Epithelial cell of proximal tubule (primary cell): ENCODE measurements at places on chromosomes 6 and 20. TPM values are rescaled to one million over a fixed set of nuclear protein-coding genes. Genes with fewer than 3 reads are reported as not detected.

- no peak for DNase-seq
Observed at GRCh38 chr6:44057931-44058616, 69.2 kb downstream of the MRPL14 start.

- DNase-seq: no peak
Observed at GRCh38 chr20:60361761-60362395, 403.7 kb downstream of the CDH26 start.

DNA sequence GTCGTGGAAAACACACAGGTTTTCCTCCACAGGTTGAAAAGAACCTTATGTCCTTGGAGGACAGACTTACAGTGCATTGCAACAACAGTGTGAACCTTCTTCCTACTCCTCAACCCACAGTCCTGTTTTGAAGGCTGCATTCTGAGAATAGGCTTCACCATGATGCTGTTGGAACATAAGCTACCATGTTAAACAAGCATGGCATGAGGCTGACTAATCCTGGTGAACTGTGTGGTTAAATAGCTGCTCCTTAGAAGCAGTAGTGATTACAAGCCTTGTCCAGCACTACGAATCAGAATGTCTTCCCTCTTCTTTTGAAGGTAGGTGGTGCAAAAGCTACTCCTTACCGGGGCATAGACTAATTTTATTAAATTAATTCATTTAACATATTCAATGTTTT lies 368.5 kb upstream of the EPHA7 start:
- DNase-seq: peak; percentile 61

DNA sequence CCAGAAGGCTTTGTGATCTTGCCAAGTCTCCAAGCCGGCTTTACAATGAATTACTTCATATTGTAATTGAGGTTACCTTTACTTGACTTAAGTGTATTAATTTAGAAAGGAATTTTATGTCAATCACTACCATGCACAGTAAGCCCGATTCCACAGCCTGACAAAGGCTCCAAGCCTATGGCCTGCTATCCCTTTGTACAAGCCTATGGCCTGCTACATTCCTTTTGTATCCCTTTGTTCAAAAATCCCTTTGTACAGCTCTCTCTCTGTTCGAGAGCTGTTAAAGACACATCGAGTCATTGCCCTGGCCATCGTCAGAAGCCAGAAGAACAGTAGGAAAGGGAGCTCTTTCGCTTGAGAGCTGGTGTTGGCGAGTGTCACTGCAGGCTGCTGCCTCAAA lies 2.7 kb upstream of the EDN3 start:
- DNase-seq: no peak

DNA sequence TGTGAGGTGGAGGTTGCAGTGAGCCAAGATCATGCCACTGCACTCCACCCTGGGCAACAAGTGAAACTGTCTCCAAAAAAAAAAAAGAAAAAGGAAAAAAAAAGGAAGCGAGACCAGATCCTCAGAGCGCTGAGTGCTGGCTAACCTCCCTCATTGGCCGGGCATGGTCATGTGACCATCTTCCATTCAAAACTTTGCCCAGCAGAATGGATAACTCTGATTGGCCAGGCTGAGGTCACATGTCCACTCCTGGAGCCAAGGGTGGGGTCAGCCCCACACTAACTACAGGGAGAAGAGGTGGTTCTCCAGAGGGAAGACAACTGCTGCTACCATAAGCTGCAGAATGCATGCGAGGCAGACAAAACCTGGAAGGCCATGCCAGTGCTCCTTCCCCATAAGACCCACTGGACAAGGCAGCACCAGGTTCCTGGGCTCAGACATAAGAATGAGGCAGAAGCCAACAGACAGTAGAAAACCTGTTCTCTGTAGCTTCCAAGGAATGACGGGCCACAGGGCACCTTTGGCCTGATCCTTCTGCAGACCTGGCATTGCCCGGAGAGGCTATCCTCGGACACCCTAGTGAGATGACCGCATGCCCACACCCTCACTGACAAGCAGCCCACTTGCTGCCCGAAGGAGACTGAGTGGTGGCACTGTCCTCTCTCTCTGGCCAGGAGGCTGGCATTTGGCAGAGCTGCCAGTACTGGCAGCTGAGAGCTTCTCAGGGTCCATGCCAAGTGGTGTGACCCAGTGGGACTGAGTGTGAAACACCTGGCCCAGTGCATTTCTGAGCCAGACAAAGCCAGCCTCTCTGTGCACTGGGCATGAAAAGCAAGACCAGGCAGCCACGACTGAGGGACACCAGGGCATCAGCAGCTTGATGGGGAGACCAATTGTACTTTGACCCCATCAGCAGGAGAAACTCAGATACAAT lies 311.9 kb upstream of the SULF2 start:
- no peak for DNase-seq

SLC22A16 gene
- 0.14 TPM in 1 of 2 replicates, not detected in the other for total RNA-seq
